ENCODE measurements at places on chromosomes 6 and 20.

GRCh38 chr6:143538374-143538773 is 26.9 kb upstream of the FUCA2 start:
- DNase-seq = no peak

GRCh38 chr6:144364208-144364720 is 79.1 kb downstream of the UTRN start:
- DNase-seq = no peak

DNA sequence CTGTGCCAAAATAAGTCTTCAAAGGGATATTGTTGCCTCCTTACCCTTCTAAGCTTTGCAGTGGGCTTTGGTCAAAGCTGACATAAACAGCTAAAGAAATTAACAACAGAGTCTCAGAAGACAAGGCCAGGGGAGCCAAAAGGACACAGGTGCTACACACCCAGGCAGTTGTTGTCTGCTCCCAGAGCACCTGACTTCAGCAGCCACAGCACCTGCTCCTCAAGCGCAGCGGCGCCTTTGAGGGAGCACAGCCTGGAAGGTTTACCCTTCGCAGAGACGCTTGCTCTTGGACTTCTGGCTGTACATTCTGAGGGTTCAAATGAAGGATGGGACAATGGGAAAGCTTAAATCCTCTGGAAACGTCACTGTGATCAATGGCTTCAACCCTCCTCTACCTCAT is 16.6 kb downstream of the B4GALT5 start:
- DNase-seq = no peak

GRCh38 chr6:90416322-90416721 is 119.7 kb upstream of the BACH2 start:
- no peak for DNase-seq

DNA sequence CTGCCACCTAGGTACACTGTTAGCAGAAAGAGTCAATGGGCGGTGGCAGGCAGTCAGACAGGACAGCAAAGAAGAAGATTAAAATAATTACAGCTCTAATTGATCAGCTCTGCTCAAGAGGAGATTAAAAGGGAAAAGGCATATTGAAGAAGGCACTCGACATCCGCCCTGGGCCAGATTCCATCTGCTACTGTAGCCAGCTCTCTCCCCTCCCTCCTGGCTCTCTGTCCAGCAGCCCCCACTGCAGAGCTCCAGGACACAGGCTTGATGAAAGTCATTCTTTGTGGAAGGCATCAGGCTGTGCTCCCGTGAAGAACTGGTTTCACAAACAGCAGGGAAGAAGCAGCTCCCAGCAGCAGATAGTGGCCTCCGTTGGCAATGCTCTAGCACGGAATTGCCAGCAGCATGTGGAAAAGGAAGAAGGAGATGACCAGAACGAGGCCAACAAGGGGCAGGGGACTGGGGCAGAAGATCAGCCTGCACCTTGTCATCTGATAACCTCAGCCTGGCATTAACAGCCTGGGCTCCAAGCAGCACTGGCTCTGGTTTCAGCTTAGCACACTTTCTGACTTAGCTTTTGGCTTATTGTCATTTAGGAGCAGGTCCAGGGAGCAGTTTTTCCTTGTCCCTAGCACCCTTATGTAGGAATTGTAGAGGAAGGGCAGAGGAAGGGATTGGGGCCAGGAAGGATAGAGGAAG is 465.9 kb downstream of the KIF16B start:
- DNase-seq = no peak

DNA sequence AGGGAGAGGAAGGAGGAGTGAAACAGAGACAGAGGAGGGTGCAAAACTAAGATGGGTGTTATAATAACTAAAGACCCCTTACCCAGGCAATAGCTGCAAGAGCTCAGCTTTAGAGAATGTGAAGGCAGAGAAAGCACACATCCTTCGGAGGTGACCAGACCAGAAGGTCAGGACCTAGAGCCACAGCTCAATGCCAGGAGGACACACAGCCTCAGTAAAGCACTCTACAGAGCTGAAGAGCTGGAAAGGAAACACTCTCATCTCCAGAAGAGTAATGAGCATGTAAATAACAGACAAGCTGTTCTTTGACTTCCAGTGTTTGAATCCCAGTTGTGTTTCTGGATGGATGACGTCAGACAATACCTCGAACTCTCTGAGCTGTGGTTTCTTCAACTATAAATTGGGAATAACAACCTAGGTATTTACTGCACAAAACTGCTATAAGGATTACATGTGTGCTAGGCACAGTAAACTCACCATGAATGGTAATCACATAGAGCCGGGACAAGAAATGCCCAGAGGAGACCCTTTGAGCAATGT is 63.2 kb downstream of the MAP3K5 start:
- no peak for DNase-seq
